ENCODE measurements at places on chromosomes 6 and 20.

GRCh38 chr6:97850458-97851212, 567.6 kb upstream of the MMS22L start:
- no peak for DNase-seq

GRCh38 chr6:137740091-137740755, 126.8 kb upstream of the TNFAIP3 start:
- DNase-seq = no peak

GRCh38 chr6:126054258-126054702, 67.9 kb downstream of the TRMT11 start:
- no peak for DNase-seq

- no peak for DNase-seq
These were observed 252.2 kb upstream of the BMP2 start for GRCh38 chr20:6515261-6515660.

DNA sequence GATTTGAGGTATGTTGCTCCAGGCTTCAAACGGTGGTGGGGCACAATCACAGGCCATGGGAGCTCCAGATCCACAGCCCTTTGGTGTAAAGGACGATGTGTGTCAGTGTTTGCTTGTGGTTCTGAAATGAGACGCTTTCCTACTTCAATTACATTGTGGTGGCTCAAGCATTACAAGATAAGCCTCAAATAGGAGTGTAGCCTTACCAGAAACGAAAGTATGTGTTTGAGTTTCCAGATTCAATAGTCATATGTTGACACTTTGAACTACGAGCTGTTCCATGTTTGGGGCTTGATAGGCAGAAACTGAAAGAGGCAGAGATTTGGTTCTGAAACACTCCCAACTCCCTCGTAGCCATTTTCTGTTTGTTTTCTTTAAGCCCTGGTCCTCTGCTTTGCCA, 187.1 kb downstream of the MYLK4 start:
- no peak for DNase-seq

- no peak for DNase-seq
These were observed 8.6 kb downstream of the IP6K3 start for GRCh38 chr6:33738153-33738552.

GRCh38 chr6:72461144-72461543, 160.7 kb upstream of the KCNQ5 start:
- no peak for DNase-seq

GRCh38 chr6:88381289-88381642, 215.1 kb upstream of the CNR1 start:
- no peak for DNase-seq

- DNase-seq = no peak
These were observed 540.5 kb downstream of the BTBD3 start for GRCh38 chr20:12458241-12458640.

- no peak for DNase-seq
These were observed 66.3 kb upstream of the MPC1 start for GRCh38 chr6:166449036-166449435.

- DNase-seq = no peak
These were observed 124.7 kb upstream of the TCF21 start for GRCh38 chr6:133764008-133764753.

GRCh38 chr20:10982692-10983091, 308.9 kb upstream of the JAG1 start:
- no peak for DNase-seq

DNA sequence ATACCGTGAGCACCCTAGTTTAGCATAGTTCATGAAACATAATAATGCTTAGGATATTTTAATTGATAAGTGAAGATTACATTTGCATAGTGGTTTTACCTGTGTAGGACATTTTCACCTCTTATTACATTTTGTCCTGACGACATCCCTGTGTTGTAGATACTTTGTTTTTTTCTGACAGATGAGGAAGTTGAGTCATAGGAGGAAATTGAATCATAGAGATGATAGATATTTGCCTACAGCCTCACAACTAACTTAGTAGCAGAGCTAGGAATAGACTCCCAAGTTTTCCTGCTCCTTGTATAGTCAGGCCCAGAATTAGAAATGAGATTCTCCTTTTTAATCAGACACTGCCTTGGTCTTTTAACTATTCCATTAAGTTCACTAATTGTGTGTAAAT, 100.5 kb upstream of the SUPT3H start:
- DNase-seq = peak; percentile 47

DNA sequence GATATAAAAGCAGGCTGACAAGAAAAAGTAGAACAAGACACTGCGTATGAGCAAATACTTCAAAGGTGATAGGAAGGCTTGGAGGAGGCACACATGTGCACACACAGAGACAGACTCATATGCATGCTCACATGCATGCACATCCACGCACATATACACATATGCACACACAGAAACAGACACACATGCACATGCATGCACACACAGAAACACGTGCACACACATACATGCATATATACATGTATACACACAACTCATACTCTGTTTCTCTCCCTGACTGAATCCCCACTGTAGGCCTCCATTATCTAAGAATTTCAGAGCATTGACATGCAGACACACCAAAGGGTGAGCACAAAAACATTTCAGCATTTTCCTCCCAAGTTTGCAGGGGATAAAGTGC, 43.7 kb downstream of the VGLL2 start:
- no peak for DNase-seq

DNA sequence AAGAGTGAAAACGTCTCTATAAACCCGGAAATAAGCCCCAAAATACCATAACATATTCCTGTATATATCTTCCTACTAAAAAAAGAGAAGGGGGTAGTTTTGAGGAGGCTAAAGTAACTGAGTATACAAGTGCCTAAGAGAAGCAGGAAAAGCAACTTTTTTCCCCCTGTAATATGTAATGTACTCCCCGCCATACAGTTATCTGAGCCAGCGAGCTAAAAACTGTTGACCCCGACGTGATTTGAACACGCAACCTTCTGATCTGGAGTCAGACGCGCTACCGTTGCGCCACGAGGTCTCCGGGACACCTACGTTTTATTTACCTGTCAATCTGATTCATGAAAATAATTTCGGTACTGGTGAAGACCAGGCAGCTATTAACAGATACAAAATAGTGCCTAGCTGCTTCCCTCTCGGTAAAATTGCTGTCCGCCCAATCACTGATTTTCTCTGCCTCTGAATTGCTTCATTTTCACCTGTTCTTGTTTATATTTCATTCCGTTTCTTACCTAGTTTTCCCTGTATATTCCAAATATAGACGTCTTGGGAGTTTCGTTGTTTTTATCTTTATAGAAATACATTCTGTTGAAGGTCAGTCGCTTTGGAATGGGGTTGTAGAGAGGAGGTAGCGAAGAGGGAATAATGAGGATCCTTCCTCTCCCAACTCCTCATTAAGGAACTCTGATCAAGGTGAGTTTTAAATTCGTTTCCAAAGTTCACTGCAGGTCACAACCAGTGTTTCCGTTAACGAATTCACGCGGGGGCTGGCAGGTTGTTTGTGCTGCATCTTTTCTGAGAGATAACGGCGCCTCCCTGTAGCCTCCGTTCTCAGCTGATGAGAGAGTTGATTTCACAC, 33.6 kb upstream of the BTN3A2 start:
- no peak for DNase-seq

GRCh38 chr6:20232188-20232587, 19.9 kb upstream of the MBOAT1 start:
- no peak for DNase-seq

- no peak for DNase-seq
These were observed 15.9 kb downstream of the GPR31 start for GRCh38 chr6:167141667-167142432.

GRCh38 chr6:163820745-163821458, 406.4 kb downstream of the QKI start:
- DNase-seq = no peak

DNA sequence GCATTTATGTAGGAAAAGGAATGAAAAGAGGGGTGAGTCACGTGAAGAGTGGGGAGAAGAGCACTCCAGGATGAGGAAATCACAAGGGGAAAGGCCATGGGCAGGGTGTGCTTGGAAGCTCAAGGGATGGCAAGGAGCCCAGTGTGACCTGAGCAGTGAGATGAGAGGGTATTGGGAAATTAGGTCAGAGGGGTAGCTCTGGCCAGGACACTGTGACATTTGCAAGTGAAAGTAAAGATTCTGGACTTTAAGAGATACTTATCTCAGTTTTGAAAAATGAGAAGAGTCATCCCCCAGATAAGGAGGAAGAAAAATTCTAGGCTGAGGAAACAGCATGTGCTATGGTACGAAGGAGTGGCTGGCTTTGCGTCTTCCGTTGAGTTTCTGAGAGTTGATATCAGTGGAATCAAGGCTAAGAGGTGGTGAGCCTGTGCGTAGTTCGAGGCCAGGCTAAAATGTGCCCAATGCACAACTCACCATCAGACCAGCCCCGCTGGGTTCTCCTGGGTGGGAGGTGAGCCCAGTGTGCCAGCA, 79.9 kb downstream of the GCLC start:
- no peak for DNase-seq

DNA sequence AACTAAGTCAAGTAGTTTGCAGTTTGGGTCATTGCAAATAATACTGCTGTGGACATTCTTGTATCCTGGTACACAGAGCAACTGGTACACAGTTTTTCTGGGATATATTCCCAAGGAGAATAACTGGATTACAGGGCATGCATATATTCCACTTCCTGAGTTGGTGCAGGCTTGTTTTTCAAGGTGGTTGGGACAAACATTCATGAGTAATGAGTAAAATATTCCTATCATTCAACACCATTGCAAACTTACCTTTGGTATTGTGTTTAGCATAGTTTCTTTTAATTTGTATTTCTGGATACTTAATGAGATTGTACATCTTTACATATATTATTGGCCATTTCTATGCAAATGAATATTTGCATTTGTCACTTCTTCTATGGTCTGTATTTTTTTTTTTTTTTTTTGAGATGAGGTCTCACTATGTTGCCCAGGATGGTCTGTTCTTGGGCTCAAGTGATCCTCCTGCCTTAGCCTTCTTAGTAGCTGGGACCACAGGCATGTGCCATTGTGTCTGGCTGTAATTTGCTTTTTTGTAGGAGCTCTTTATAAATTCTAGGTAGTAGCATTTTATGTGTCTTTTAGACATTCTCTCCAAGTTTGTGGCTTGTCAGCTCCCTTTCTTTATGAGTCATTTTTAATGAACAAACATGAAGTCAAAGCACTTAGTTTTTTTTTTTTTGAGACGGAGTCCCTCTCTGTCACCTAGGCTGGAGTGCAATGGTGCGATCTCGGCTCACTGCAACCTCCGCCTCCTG, 158.7 kb downstream of the SOX4 start:
- no peak for DNase-seq

- DNase-seq = no peak
These were observed 53.4 kb upstream of the RNF24 start for GRCh38 chr20:4068708-4069107.

DNA sequence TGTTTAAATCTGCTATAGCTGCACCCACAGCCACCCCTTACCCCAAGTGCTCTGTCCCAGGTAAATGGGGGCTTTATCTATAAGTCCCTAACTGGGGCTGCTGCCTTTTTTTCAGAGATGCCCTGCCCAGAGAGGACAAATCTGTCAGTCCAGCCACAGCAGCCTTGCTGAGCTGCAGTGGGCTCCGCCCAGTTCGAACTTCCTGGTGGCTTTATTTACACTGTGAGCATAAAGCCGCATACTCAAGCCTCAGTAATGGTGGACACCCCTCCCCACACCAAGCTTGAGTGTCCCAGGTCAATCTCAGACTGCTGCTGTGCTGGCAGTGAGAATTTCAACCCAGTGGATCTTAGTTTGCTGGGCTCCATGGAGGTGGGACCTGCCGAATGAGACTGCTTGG, 505.2 kb downstream of the CBLN4 start:
- no peak for DNase-seq

DNA sequence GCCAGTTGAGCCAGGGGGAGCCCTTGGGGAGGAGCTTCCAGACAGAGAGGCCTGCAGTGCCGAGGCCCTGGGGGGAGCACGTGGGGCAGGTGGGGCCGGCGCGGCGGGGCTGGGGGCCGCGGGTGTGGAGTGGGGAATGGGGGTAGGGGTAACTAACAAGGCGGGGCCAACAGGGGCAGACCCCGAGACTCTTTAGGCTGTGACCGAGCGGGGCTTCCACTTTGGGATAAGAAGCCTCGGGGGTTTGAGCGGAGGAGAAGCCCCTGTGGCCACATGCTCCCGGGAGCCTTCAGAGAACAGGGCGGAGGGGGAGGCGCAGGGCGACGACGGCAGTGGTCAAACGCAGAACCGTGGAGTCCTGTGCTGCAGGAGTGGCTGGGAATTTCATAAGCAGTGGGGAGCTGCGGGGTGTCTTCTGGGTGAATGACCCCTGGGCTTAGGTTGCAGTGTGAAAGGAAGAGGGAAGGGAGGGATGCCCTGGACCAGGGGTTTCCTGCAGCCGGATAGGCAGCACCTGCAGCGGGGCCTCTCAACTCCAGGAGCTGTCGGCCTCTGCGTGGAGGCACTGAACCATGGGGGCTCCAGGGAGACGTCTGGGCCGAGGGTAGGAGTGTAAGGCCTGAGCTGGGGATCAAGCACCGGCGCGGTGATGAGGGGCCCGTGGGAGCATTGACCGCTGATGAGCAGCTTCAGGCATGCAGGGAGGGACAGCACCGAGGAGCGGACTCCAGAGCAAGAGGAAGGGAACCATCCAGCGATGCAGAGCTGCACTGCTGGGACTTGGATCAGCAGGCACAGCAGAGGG, 121.0 kb downstream of the SYNDIG1 start:
- DNase-seq = no peak

DNA sequence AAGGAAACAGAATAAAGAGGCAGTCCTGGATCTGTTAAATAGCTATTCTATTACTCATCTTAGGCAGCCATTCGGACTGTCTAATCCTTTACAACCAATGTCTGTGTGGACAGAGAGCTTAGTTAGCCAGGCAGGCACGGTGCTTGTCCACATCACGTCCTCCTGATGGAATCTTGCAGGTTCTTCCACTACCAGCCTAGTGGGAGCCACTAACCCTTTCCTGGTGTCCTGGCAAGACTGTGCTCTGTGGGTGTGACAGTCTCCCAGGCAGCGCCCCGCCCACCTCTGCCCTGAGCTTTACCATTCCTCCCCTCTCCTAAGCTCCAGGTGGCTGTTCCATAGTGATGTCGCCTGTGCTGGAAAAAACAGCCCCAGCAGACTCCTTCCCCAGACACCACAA, 78.3 kb upstream of the CLDN20 start:
- no peak for DNase-seq

DNA sequence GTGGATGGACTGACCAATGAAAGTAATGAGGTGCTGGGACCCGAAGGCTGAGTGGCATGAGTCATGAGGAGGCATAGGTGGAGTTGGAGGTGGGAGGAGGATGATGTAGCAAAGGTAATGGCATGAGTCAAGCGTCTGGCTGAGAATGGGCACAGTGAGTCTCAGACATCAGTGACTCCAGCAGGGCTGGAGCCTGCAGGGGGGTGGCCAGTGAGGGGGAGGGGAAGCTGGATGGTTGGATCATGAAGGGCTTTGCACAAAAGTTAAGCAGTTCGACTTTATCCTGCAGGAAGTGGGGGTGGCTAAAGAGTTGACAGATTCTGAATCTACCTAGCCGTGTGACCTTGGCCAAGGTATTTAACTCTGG, 99.0 kb upstream of the IYD start:
- DNase-seq = no peak

DNA sequence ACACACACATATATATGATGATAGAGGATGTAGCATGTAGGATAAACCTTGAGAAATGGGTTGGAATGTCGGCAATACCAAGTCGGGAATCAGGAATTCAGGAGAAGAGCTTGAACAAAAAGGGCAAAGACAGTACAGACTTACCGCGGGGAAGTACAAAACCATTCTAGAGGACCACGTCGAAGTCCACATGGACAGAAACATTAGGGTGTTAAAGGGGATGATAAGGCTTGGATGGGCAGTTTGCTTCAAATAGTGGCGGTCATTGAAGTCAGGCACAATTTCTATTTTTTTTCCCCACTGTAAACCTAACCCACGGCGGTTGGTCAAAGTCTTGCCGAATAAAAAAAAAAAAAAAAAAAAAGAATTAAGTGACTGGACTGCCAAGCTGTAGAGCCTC, 766 bp upstream of the NUS1 start:
- DNase-seq = no peak

All from pulmonary artery endothelial cell (primary cell).